ENCODE measurements at places on chromosomes 11 and 22.

DNA sequence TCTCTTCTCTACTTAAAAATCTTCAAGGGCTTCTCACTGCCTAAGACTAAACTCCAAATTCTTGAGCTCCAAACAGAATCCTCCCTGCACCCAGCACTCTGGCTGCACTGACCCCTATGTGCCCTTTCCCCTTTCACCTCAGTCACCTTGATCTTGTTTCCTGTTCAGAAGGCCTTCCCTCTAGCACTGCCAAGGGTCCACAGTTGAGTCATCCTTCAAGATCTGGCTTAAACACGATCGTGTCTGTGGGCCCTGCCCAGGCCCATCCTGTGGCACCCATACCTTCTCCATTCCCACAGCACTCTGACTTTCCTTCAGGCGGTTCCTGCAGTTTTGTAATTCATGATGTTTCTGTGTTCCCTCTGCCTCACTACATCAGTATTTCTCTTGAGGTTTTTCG lies 129.2 kb downstream of the ARL14EP start:
- no peaks in the 10 kb centered on the region for H3K4me1 ChIP-seq
- H3K4me3 ChIP-seq = no peak overlapping the region
- no peaks in the 10 kb centered on the region for H3K36me3 ChIP-seq
- no peak for DNase-seq
- no peak overlapping the region for H3K27ac ChIP-seq

GRCh38 chr11:132742929-132743328 lies 789.4 kb downstream of the OPCML start:
- no peak overlapping the region for H3K27ac ChIP-seq
- no peak overlapping the region for H3K4me3 ChIP-seq
- no peak for DNase-seq
- H3K27me3 ChIP-seq = no peaks in the 10 kb centered on the region
- H3K4me1 ChIP-seq = no peaks in the 10 kb centered on the region
- peaks cover 3% of the 10 kb centered on the region for H3K36me3 ChIP-seq

DNA sequence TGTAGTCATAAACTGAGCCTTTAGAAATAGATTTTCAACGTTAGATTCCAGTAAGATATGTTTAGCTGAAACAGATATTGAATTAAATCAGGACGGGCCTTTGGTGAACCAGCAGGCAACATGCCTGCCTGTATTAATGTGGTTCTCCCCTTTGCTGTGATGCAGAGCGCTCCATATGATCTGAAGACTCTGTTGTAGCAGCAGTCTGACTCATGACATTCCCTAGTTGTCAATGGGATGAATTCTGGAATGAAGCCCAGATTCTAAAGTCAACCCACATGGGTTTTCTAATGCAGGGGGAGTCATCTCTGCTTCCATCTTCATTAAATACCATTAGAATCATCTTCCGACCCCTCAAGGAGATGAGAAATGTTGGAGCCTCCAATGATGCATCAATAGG lies 864.5 kb downstream of the NTM start:
- H3K36me3 ChIP-seq = no peaks in the 10 kb centered on the region
- peak overlapping the region; percentile 2 for H3K4me3 ChIP-seq
- no peak for DNase-seq
- H3K4me1 ChIP-seq = peaks cover 10% of the 10 kb centered on the region
- peaks cover 2% of the 10 kb centered on the region for H3K27me3 ChIP-seq

DNA sequence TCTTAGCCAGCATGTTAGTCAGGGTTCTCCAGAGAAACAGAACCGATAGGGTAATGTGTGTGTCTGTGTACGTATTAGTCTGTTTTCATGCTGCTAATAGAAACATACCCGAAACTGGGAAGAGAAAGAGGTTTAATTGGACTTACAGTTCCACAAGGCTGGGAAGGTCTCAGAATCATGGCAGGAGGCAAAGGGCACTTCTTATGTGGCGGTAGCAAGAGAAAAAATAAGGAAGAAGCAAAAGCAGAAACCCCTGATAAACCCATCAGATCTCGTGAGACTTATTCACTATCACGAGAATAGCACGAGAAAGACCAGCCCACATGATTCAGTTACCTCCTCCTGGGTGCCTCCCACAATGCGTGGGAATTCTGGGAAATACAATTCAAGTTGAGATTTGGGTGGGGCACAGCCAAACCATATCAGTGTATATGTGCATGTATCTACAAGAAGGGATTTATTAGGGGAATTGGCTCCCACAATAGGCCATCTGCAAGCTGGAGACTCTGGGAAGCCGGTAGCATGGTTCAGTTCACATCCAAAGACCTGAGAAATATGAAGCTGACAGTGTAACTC lies 173.7 kb upstream of the NECTIN1 start:
- no peaks in the 10 kb centered on the region for H3K36me3 ChIP-seq
- H3K4me1 ChIP-seq = peaks cover 23% of the 10 kb centered on the region
- no peaks in the 10 kb centered on the region for H3K27me3 ChIP-seq
- no peak for DNase-seq
- H3K27ac ChIP-seq = no peak overlapping the region

DNA sequence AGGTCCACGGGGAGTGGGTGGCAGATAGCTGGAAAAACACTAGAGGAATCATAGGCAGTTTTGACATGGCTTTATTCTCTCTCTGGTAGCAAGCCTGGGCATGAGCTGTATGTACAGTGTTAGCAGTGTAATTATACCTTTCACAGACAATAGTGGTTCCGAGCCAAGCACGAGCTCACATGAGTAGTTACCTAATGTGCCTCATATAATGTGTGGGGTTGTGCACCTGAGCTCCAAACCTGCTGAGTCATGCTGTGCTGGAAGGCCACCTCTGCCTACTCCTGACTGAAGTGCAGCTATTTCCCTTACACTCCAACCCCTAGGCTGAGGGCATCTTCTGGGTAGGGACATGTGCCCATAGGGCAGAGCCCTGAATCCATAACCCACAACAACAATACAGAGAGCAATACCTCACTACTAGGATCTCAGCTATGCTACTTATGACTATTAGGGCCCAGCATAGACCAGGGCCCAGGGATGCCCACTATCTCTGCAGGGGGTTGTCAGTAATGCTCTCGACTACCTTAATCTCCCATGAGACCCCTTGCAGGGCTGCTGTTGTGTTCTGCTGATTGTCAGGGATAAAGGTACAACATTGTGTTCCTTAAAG lies 432.1 kb downstream of the DYNC2H1 start:
- H3K27me3 ChIP-seq = peaks cover 13% of the 10 kb centered on the region
- peaks cover 12% of the 10 kb centered on the region for H3K36me3 ChIP-seq
- no peak overlapping the region for H3K27ac ChIP-seq
- H3K4me3 ChIP-seq = no peak overlapping the region

DNA sequence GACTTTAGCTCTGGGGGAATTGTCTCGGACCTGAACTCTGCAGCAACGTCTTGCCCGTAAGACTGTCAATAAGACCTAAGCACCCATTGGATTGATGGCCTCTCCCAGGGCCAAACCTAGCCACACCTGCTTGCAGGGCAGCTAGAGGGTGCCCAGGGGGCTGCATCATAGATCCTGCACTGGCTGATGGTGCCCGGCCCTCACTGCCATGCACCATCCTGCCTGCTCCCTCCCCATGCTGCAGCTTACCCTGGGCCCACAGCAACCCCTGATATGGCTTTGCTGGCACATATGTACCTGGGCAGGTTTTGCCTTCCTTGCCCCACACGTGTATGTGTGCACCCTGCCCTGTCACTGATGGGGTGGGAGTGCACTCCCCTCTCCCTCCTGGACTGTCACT lies 8.9 kb upstream of the BBOX1 start:
- H3K27ac ChIP-seq = no peak overlapping the region
- H3K4me3 ChIP-seq = no peak overlapping the region
- DNase-seq = no peak
- H3K36me3 ChIP-seq = peaks cover 6% of the 10 kb centered on the region
- no peaks in the 10 kb centered on the region for H3K4me1 ChIP-seq

Data from glutamatergic neuron (in vitro differentiated cells).